Effector memory CD4-positive, alpha-beta T cell (primary cell): ENCODE measurements at places on chromosomes 5 and 9.
A peak's percentile ranks its signal among the peaks of the same experiment; 100 is the strongest.

- no peak overlapping the region for H3K4me3 ChIP-seq
- H3K4me1 ChIP-seq, result no peaks in the 10 kb centered on the region
Measured at GRCh38 chr5:74040811-74041491, 415.0 kb downstream of the ARHGEF28 start.

DNA sequence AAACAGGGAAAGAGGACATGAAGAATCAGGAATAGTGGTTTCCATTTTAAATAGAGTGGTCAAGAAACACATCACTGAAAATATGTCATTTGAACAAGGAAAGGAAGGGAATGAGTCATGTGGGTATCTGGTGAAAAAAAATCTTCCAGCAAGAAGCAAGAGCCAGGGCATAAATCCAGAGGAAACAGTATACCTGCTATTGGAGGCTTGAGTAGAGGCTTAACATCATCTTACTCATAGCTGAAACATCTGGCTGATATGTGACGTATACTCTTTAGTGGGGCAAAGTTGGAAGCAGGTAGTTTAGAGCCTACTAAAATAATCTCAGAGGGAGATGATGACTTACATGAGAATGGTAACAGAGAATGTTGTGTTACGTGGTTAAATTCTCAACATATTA lies 517.2 kb downstream of the CAAP1 start:
- H3K4me3 ChIP-seq, result no peak overlapping the region
- H3K27ac ChIP-seq, result no peak overlapping the region
- no peaks in the 10 kb centered on the region for H3K36me3 ChIP-seq
- H3K4me1 ChIP-seq, result no peaks in the 10 kb centered on the region
- DNase-seq, result no peak
- no peaks in the 10 kb centered on the region for H3K27me3 ChIP-seq

- no peak overlapping the region for H3K27ac ChIP-seq
- no peak for DNase-seq
- H3K4me3 ChIP-seq, result no peak overlapping the region
- H3K27me3 ChIP-seq, result no peaks in the 10 kb centered on the region
- no peaks in the 10 kb centered on the region for H3K4me1 ChIP-seq
Measured at GRCh38 chr5:102411-103043, 10.6 kb downstream of the PLEKHG4B start.

DNA sequence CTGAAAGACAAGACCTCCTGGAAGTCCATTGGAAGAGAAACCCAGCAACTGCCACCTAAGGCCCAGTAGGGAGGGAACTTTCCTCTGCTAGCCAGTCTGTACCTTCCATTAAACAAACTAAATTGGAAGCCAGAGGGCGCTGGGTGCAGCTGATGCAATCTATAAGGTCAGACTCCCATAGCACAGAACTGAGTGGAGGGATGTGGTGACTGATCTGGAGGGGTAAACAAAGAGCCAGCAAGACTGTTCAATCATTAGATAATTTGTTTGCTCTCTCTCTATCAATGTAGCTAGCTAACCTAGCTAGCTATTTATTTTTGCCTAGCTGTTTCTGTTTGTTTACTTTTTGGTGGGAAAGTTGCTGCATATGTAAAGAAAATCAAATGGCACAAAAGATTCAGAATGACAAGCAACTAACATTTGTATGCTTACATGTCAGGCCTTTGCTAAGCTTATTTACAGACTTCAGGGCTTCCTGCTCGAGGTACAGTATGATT lies 291.8 kb upstream of the DAB2 start:
- no peaks in the 10 kb centered on the region for H3K36me3 ChIP-seq
- no peaks in the 10 kb centered on the region for H3K27me3 ChIP-seq
- no peak overlapping the region for H3K27ac ChIP-seq

GRCh38 chr9:6214434-6214833 lies 1.2 kb upstream of the IL33 start:
- no peaks in the 10 kb centered on the region for H3K4me1 ChIP-seq
- H3K36me3 ChIP-seq, result no peaks in the 10 kb centered on the region
- H3K27me3 ChIP-seq, result peaks cover 3% of the 10 kb centered on the region

DNA sequence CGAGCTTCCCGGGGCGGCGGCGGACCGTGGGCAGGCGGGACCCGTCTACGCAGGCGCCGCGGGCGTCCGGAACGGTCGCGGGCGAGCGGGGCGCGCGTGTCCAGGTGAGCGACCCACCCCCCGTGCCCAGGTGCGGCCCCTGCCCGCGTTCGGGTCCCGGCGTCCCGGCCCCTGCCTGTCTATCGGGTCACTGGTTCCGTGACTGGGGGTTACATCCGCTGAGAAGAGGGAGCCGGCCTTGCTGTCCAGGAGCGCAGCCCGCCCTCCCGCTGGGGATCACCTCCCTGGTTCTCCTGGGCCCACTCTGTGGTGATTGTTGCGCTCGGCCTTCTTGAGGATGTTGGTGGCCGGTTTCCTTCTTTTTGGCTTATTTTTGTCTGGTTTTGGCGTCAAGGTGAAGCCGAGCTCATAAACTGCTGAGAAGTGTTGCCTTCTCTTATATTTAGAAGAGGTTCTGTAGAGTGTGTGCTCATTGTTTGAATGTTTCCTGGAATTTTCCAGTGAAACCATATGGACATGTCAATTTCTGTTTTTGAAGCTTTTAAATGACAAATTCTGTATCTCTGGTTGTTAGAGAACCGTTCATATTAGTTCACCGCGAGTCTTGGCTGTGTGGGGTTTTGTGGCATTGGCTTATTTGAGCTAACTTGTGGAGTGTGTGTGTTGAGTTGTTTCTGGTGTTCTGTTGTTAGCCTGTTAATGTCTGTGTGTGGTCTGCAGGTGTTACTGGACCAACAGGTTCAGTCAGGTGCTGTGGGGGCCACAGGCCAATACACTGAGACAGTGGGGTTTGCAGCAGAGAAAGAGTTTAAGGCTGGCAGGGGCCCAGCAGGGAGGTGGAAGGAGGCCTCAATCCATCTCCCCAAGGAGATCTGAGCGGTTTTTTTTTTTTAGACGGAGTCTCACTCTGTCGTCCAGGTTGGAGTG lies 621 bp downstream of the CEP72 start:
- H3K27ac ChIP-seq, result peak overlapping the region; percentile 60
- no peaks in the 10 kb centered on the region for H3K27me3 ChIP-seq
- no peaks in the 10 kb centered on the region for H3K36me3 ChIP-seq
- peaks cover 10% of the 10 kb centered on the region for H3K4me1 ChIP-seq
- no peak for DNase-seq

GRCh38 chr5:140795259-140795641 lies 598 bp downstream of the PCDHA2 start:
- H3K4me1 ChIP-seq, result no peaks in the 10 kb centered on the region
- H3K36me3 ChIP-seq, result no peaks in the 10 kb centered on the region
- H3K27me3 ChIP-seq, result no peaks in the 10 kb centered on the region
- no peak overlapping the region for H3K4me3 ChIP-seq
- no peak overlapping the region for H3K27ac ChIP-seq

- H3K4me3 ChIP-seq, result no peak overlapping the region
- H3K4me1 ChIP-seq, result no peaks in the 10 kb centered on the region
- DNase-seq, result no peak
- H3K27me3 ChIP-seq, result no peaks in the 10 kb centered on the region
- no peaks in the 10 kb centered on the region for H3K36me3 ChIP-seq
Measured at GRCh38 chr9:104177003-104177611, 83.0 kb downstream of the SMC2 start.

GRCh38 chr5:146291421-146292074 lies 47.1 kb upstream of the POU4F3 start:
- H3K27me3 ChIP-seq, result no peaks in the 10 kb centered on the region
- no peak for DNase-seq
- H3K36me3 ChIP-seq, result peaks cover 14% of the 10 kb centered on the region
- H3K4me3 ChIP-seq, result no peak overlapping the region
- no peak overlapping the region for H3K27ac ChIP-seq

DNA sequence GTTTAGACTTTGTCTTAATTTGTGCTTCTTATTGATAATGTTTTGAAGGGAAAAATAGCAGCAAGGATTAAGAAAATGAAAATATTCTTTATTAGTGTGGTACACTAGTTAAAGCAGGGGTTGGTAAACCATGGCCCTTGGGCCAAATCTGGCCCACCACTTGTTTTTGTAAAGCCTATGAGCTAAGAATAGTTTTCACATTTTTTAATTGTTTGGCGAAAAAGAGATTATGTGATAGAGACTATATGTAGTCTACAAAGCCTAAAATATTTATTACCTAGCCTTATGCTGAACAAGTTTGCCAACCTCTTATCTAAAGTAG lies 57.2 kb downstream of the KCNN2 start:
- no peaks in the 10 kb centered on the region for H3K27me3 ChIP-seq
- H3K36me3 ChIP-seq, result no peaks in the 10 kb centered on the region
- H3K4me1 ChIP-seq, result no peaks in the 10 kb centered on the region
- DNase-seq, result no peak

DNA sequence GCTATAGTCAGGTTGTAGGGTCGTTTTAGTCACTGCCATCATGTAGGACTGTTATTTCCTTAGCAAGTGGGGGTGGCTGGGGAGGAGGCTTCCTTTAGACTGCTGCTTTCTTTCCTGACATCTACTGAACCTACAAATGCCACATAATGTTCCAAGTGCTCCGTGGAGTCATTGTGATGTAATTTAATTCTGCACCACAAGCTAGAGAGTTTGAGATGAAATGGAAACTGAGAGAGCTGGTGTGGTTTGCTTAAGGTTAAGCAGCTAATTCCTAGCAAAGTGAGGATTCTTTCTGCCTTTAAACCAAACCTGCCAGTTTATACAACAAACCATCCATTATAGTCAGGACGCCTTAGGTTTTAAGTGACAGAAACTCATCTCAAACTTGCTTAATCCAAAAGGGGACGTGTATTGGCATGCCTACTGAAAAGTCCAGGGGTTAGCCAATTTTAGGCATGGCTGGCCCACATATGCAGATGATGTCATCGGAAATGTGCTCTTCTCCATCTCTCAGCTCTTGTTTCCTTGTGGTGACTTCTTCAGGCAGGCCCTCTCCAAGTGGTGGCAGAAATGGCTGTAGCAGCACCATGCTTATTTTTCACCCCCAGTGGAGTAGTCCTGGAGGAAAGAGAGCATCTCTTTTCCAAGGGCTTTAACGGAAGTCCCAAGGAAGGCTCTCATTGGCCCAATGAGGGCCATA lies 30.5 kb downstream of the ZNF618 start:
- no peak overlapping the region for H3K4me3 ChIP-seq
- H3K36me3 ChIP-seq, result no peaks in the 10 kb centered on the region
- no peak for DNase-seq
- no peaks in the 10 kb centered on the region for H3K4me1 ChIP-seq
- H3K27me3 ChIP-seq, result no peaks in the 10 kb centered on the region

DNA sequence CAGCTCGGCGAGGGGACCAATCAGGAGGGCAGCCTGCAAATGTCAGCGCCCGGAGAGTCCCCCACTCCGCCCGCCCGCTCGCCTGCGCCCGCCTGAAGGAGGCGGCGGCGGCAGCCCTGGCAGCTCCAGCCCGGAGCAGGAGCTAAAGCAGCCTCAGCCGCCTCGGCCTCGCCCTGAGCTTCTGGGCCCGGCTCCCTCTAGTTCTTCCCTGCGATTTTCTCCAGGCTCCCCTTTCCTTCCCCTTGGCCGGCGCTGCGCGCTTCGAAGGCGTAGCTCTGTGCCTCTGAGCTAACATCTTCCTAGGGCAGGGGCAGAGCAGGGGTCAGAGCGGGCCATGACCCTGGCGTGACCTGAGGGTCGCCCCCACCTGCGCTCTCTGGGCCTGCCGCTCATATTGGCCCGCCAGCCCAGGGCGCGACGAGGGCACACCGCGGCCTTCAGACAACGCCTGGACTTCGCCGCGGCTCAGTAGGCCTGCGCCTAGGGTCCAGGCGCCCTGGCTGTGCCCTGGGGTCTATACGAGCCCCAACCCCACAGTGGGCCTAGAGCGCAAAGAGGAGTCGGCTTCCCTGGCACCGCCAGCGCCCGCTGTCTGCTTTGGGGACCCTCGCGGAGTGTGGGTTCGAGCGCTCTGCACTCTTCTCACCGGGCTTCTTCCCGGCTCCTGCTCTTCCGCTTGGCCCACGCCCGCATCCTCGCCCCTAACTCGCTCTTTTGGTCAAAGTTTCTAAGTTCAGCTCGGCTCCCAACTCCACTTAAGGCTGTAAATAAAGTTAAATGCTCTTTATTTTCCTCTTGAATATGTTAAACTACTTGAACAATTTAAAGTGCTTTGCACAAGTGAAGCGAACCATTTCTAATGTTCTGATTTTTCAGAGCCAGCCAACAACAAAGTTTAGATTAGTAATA lies 504 bp upstream of the OTP start:
- H3K36me3 ChIP-seq, result no peaks in the 10 kb centered on the region
- no peak overlapping the region for H3K4me3 ChIP-seq
- peaks cover 81% of the 10 kb centered on the region for H3K27me3 ChIP-seq
- DNase-seq, result no peak
- no peak overlapping the region for H3K27ac ChIP-seq
- no peaks in the 10 kb centered on the region for H3K4me1 ChIP-seq

GRCh38 chr9:121567500-121568342 lies 68.1 kb upstream of the GGTA1 start:
- no peaks in the 10 kb centered on the region for H3K27me3 ChIP-seq
- H3K27ac ChIP-seq, result no peak overlapping the region
- no peak for DNase-seq
- no peaks in the 10 kb centered on the region for H3K36me3 ChIP-seq
- no peaks in the 10 kb centered on the region for H3K4me1 ChIP-seq

- DNase-seq, result no peak
- no peaks in the 10 kb centered on the region for H3K27me3 ChIP-seq
- H3K36me3 ChIP-seq, result no peaks in the 10 kb centered on the region
- H3K4me1 ChIP-seq, result no peaks in the 10 kb centered on the region
Measured at GRCh38 chr5:137350791-137351190, 148.3 kb downstream of the SPOCK1 start.

DNA sequence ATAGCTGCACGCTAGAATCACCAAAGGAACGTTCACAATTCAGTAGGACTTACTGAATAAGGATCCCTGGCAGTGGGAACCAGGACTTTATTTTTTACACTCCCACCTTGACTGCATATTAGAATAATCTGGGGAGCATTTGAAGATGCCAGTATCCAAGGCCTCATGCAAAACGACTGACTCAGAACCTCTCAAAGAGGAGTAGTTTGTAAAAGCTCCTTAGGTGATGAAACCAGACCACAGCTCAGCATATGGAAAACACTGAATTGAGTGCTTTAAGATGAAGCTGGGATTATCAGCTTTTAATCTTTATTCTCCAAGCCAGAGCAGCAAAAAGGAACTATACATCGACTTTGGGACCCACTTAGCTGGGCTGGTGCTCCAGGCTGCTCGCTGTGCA lies 288.3 kb downstream of the MLLT3 start:
- no peak overlapping the region for H3K4me3 ChIP-seq
- H3K27me3 ChIP-seq, result no peaks in the 10 kb centered on the region
- H3K36me3 ChIP-seq, result no peaks in the 10 kb centered on the region
- H3K27ac ChIP-seq, result no peak overlapping the region

- H3K27me3 ChIP-seq, result no peaks in the 10 kb centered on the region
- H3K4me1 ChIP-seq, result no peaks in the 10 kb centered on the region
- no peak overlapping the region for H3K27ac ChIP-seq
- DNase-seq, result no peak
- no peaks in the 10 kb centered on the region for H3K36me3 ChIP-seq
Measured at GRCh38 chr5:142411656-142412425, 87.0 kb upstream of the SPRY4 start.
